ENCODE measurements at places on chromosomes 1 and 21. TPM values are rescaled to one million over a fixed set of nuclear protein-coding genes. Genes with fewer than 3 reads are reported as not detected.

DNA sequence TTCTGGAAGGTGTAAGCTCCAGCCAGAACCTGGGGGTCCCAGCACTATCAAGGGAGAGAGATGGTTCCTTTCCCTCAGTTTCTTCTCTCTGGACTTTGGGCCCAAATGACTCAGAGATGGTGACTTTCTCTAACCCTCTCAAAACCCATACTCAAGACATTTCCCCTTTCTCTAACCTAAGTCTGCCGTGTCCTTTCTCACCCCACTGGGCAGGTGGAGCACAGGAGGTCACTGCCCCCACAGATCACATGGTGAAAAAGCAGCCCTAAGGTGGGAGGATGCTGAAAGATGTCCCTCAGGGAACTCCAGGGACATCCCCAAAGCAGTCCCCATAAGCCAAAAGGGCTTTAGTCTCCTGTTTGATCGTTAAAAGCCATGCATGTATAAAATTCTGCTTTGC is 173.7 kb downstream of the HIVEP3 start:
- DNase-seq = no peak
- no peaks in the 10 kb centered on the region for H3K27me3 ChIP-seq

LDLRAP1 gene
- 34.7 TPM for total RNA-seq

FMO3 gene
- total RNA-seq = 3.7 TPM

- no peaks in the 10 kb centered on the region for H3K36me3 ChIP-seq
- H3K4me1 ChIP-seq = no peaks in the 10 kb centered on the region
- H3K27me3 ChIP-seq = no peaks in the 10 kb centered on the region
Observed at GRCh38 chr21:45852886-45853400, 128.6 kb upstream of the COL6A1 start.

GRCh38 chr1:216223486-216223885 is 199.8 kb downstream of the USH2A start:
- H3K27ac ChIP-seq = no peak overlapping the region
- no peaks in the 10 kb centered on the region for H3K4me1 ChIP-seq
- H3K36me3 ChIP-seq = no peaks in the 10 kb centered on the region
- H3K27me3 ChIP-seq = no peaks in the 10 kb centered on the region
- H3K4me3 ChIP-seq = no peak overlapping the region

DNA sequence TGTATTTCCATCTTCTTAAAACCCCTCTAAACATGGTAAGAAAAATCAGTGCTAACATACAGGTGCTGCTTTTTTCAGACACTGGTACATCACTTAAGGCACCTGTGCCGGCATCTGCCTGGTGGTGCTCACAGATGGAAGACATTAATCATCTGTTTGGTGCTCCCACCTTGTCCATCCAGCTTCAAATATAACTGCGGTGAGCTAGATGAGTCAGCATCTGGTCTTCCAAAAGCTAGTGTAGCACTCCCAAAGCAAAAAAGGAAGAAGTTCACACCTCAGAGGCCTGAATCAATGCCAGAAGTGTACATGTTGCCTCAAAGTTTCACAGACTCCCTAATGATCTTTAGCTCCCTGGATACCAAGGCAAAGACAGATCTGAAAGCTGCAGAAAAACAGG is 44.4 kb downstream of the TM2D1 start:
- peaks cover 4% of the 10 kb centered on the region for H3K36me3 ChIP-seq
- H3K4me3 ChIP-seq = no peak overlapping the region
- no peaks in the 10 kb centered on the region for H3K4me1 ChIP-seq

GRCh38 chr1:67524143-67525052 is 94.2 kb upstream of the SERBP1 start:
- H3K36me3 ChIP-seq = no peaks in the 10 kb centered on the region
- no peak for DNase-seq
- H3K27ac ChIP-seq = no peak overlapping the region
- no peak overlapping the region for H3K4me3 ChIP-seq
- no peaks in the 10 kb centered on the region for H3K4me1 ChIP-seq

DNA sequence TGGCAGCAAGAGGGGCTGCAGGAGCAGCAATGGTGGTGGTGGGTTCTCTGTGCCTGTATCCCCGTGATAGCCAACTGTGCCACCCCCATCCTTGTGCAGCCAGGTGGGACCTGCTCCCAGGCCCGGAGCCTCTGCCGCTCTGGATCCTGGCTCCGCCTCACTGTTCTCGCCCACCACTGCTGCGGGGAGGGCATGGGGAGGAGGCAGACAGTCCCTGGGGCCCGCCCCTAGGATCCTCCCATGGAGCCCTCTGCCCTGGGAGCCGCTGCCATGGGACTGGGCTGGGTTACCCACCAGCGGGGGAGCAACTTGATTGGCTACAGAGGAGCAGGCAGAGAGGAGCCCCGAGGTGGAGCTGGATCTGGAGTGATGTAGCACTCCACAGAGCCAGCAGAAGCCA is 31.6 kb downstream of the CD1D start:
- no peak overlapping the region for H3K4me3 ChIP-seq
- no peak overlapping the region for H3K27ac ChIP-seq
- no peaks in the 10 kb centered on the region for H3K27me3 ChIP-seq
- no peaks in the 10 kb centered on the region for H3K4me1 ChIP-seq
- DNase-seq = no peak
- no peaks in the 10 kb centered on the region for H3K36me3 ChIP-seq

CLDN19 gene
- 0.94 TPM for total RNA-seq

- H3K4me3 ChIP-seq = no peak overlapping the region
- no peak for DNase-seq
- H3K27me3 ChIP-seq = no peaks in the 10 kb centered on the region
- H3K36me3 ChIP-seq = no peaks in the 10 kb centered on the region
- no peaks in the 10 kb centered on the region for H3K4me1 ChIP-seq
Observed at GRCh38 chr21:45155910-45156309, 81.5 kb downstream of the ADARB1 start.

SPATA6 gene
- 21.1 TPM for total RNA-seq

GRCh38 chr21:34687065-34687464 is 18.3 kb downstream of the CLIC6 start:
- H3K27me3 ChIP-seq = no peaks in the 10 kb centered on the region
- no peak for DNase-seq
- no peak overlapping the region for H3K4me3 ChIP-seq
- H3K4me1 ChIP-seq = no peaks in the 10 kb centered on the region
- H3K36me3 ChIP-seq = no peaks in the 10 kb centered on the region

DNA sequence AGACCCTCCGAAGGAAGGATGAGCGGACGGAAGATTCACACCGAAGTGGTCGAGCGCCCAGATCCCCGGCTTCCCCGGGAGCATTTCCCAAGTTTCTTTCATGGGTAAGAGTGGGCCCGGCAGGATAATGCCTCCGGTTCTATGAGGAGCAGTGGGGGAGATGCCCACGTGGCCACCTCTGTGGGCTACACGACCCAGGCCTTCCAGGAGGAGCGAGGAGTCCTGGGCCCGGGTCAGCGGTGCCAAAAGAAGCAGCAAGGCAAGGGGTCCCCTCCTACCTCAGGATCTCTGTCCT is 7.9 kb upstream of the NBPF11 start:
- H3K4me1 ChIP-seq = no peaks in the 10 kb centered on the region
- H3K36me3 ChIP-seq = no peaks in the 10 kb centered on the region
- H3K4me3 ChIP-seq = no peak overlapping the region
- no peak overlapping the region for H3K27ac ChIP-seq

Data from aorta (tissue), 5 donors.